ENCODE measurements at places on chromosomes 4 and X.

GRCh38 chrX:64202808-64203325 is 2.6 kb downstream of the AMER1 start:
- no peaks in the 10 kb centered on the region for H3K27me3 ChIP-seq
- no peak for DNase-seq
- H3K36me3 ChIP-seq = no peaks in the 10 kb centered on the region

DNA sequence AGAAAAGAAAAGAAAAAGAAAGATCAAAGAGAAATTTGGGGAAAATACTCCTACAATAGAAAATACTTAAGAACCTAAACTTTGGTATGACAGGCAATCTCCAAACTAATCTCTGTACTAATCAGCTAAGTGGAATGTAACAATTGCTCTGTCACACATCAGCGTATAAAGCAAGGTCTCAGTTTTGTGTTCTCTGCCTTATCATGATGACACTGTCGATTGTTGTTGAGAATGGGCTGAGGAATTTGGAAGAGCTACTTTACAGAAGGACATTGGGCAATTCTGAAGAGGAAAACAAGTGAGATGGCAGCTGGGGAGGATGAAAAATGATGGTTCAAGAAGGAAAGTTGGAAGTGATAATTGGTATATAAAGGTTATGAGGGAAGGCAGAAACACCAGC is 486.0 kb upstream of the HTR2C start:
- H3K4me1 ChIP-seq = no peaks in the 10 kb centered on the region
- H3K36me3 ChIP-seq = no peaks in the 10 kb centered on the region
- H3K4me3 ChIP-seq = no peak overlapping the region

GRCh38 chr4:183321079-183321478 is 1.0 kb upstream of the CLDN22 start:
- H3K4me3 ChIP-seq = no peak overlapping the region
- H3K4me1 ChIP-seq = no peaks in the 10 kb centered on the region
- no peak overlapping the region for H3K27ac ChIP-seq
- peaks cover 7% of the 10 kb centered on the region for H3K36me3 ChIP-seq
- DNase-seq = no peak

GRCh38 chr4:185283723-185284122 is 74.3 kb downstream of the SNX25 start:
- peaks cover 2% of the 10 kb centered on the region for H3K4me1 ChIP-seq
- no peak overlapping the region for H3K4me3 ChIP-seq
- no peaks in the 10 kb centered on the region for H3K27me3 ChIP-seq
- DNase-seq = no peak

DNA sequence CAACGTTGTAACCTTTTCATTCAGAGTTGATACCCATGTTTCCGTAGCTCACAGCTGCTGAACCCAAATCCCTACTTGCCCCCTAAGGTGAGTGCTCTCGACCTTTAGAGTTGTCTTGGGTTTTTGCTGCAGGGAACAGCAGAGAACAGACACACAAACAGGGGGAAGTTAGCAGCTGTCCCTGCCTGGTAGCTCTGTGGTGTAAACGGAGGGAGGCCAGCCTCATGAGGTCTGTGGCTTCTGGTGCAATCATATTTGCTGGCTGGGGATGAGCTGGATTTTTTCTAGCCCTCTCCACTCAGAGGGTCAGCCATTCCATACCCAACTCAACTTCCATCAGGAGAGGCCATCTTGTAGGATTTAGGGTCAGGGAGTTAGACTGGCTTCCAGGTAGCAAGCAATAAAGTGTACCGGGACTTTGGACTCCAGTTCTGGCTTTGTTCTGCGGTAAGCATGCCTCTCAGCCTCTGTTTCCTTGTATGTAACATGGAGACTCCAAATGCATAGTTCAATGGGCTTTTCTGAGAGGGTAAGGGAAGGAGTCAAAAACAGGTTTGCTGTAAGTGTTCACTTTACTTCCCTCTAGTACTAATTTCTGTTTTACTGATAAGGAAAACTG is 218.9 kb downstream of the MID1IP1 start:
- no peak for DNase-seq
- H3K36me3 ChIP-seq = no peaks in the 10 kb centered on the region
- H3K27me3 ChIP-seq = no peaks in the 10 kb centered on the region
- H3K4me1 ChIP-seq = peaks cover 2% of the 10 kb centered on the region

GRCh38 chr4:11497212-11497806 is 68.6 kb upstream of the HS3ST1 start:
- no peaks in the 10 kb centered on the region for H3K27me3 ChIP-seq
- H3K36me3 ChIP-seq = no peaks in the 10 kb centered on the region
- H3K4me1 ChIP-seq = no peaks in the 10 kb centered on the region
- no peak overlapping the region for H3K27ac ChIP-seq

DNA sequence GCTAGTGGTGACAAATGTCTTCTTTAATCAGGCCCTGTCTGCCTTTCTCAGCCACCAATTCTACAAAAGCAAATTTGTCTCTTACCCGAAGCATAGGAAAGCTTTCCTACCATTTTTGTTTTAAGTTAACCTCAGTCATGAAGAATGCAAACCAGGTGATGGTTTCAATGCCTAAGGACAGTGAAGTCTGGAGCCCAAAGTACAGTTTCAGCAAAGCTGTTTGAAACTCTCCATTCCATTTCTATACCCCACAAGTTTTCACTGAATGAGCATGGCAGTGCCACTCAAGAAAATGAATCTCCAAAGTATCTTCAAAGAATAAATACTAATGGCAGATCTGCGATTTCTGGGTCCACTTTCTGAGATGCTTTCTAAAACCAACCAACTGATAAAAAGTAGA is 23.9 kb downstream of the SRD5A3 start:
- H3K36me3 ChIP-seq = no peaks in the 10 kb centered on the region
- H3K4me3 ChIP-seq = no peak overlapping the region
- H3K27me3 ChIP-seq = no peaks in the 10 kb centered on the region
- H3K27ac ChIP-seq = no peak overlapping the region
- H3K4me1 ChIP-seq = no peaks in the 10 kb centered on the region

- H3K4me1 ChIP-seq = no peaks in the 10 kb centered on the region
- H3K27me3 ChIP-seq = no peaks in the 10 kb centered on the region
- no peak overlapping the region for H3K4me3 ChIP-seq
- DNase-seq = peak; percentile 63
- no peak overlapping the region for H3K27ac ChIP-seq
Observed at GRCh38 chrX:67780694-67781109, 236.9 kb downstream of the AR start.

DNA sequence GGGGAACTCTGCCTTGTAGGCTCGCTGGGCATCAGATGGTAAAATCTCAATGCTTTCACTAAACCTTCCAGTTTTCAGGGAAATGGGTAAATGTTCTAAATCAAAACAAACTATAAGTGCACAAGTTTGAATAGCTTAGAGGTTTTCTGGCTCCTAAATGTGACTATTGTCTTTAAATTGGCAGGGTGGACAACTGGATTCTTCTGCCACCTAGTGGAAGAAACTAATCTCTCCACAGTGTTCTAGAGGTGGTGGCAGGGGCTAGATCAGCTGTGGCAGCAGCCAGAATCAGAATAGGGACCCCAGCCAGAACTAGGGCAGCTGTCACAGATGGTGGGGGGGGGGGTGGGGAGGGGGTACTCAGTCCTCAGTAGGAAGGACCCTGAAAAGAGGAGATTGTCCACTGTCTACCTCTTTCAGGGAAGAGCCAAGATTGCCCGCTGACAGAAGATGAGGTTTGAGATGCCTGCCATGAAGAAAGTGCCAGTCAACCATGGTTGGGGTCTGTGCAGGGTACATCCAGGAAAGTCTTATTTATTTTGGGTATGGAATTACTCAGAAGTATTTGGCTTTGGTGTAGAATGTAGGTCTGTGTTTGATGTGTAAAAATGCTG is 201.4 kb downstream of the CCNG2 start:
- H3K4me1 ChIP-seq = no peaks in the 10 kb centered on the region
- no peak overlapping the region for H3K27ac ChIP-seq
- H3K4me3 ChIP-seq = no peak overlapping the region
- DNase-seq = peak; percentile 63
- no peaks in the 10 kb centered on the region for H3K27me3 ChIP-seq

- no peaks in the 10 kb centered on the region for H3K27me3 ChIP-seq
- peak; percentile 13 for DNase-seq
- H3K4me3 ChIP-seq = no peak overlapping the region
- peaks cover 28% of the 10 kb centered on the region for H3K4me1 ChIP-seq
Observed at GRCh38 chrX:55011294-55011693, 11.1 kb downstream of the APEX2 start.

- no peak overlapping the region for H3K27ac ChIP-seq
- H3K4me3 ChIP-seq = no peak overlapping the region
- H3K36me3 ChIP-seq = peaks cover 16% of the 10 kb centered on the region
- H3K27me3 ChIP-seq = peaks cover 42% of the 10 kb centered on the region
- no peak for DNase-seq
- peaks cover 26% of the 10 kb centered on the region for H3K4me1 ChIP-seq
Observed at GRCh38 chr4:4857809-4858508, 1.5 kb upstream of the MSX1 start.

DNA sequence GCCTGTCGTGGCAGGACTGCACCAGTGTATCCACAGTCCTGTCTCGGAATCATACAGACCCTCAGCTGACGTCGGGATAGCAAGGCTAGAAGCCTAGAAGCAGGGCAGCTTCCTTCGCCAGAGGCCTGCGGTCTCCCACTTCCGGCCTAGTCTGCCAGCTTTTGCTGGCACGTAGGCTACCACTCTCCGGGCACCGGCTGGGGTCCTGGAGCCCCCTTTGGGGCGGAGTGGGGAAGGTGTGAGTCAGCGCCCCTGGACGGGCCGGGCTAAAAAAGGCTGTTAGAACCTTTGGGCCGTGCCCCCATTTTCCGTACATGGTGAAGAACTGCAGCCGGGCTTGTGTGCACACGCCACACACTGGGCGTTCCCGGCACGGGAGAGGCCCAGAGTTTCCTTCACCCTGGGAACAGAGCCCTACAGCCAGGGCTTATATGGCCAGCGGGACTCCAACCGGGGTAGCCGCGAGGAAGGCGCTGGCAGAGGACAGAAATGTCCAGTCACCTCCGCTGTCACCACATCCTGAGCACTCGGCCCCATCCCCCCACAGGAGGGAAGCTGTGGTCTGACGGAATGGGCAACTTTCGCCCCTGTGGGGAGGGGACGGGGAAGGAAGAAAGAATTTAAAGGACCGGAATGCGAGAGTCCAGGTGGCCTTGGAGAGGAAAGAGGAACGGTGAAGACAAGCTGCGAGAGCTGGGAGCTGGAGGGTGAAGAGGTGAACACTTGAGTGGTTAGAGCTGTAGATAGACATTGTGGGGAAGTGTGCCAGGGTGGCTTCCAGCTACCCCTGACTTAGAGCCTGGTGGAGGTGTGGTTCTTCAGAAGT is 4.6 kb downstream of the MAGIX start:
- DNase-seq = no peak
- peaks cover 21% of the 10 kb centered on the region for H3K4me1 ChIP-seq
- peaks cover 2% of the 10 kb centered on the region for H3K36me3 ChIP-seq
- peaks cover 2% of the 10 kb centered on the region for H3K27me3 ChIP-seq

DNA sequence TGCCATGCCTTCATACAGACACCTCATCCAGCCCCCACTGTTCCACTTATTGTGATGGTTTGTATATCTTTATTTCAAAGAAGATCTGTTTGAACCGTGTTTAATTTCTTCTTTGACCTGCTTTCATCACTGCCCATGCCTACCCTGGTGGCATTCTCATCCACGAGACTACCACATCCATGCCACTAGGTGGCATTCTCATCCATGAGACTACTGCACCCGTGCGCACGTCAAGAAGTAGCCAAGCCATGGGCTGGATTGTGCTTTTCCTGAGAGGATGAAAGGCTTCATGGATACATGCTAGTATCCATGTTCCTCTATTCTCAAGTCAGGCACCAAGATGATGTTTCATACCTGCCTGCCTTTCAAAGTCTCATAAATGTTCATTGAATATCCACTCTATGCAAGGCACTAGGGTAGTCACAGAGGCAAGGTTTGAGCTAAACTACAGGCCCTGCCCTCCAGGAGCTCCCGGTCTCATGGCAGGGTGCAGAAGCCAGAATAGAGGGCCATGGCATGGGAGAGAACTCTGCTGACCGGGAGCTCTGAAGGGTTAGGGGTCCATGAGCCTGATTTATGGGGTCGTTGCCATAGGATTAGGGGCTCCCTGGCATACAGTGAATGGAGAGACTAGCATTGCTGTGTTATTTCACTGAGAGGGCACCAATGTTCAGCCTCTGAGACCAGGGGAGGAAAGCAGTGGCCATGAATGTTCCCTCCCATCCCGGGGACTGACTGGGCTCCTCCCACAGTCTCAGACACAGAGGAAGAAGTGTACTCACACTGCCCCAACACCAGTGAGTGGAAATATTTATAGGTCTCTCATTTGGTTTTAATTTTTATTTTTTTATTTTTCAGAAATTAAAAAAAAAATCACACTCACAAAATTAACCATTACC is 24.8 kb upstream of the EOLA2 start:
- H3K27me3 ChIP-seq = no peaks in the 10 kb centered on the region
- H3K36me3 ChIP-seq = no peaks in the 10 kb centered on the region
- no peak overlapping the region for H3K4me3 ChIP-seq

DNA sequence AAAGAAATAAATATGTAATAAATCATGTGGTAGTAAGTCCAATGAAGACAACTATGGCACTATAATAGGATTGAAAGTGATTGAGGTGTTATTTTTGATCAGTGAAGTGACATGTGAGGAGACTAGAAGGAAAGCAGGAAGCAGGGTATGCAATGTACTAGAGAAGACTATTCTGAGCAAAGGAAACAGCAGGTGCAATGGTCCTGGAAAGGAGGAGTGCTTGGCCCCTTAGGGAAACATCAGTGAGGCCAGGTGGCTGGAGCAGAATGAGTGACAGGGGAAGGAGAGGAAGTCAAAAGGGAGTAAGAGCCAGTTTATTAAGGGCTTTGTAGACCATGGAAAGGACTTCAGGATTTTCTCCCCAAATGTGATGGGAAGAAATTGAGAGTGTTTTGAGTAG is 207.6 kb upstream of the HCCS start:
- H3K36me3 ChIP-seq = no peaks in the 10 kb centered on the region
- H3K4me1 ChIP-seq = no peaks in the 10 kb centered on the region
- H3K4me3 ChIP-seq = no peak overlapping the region

DNA sequence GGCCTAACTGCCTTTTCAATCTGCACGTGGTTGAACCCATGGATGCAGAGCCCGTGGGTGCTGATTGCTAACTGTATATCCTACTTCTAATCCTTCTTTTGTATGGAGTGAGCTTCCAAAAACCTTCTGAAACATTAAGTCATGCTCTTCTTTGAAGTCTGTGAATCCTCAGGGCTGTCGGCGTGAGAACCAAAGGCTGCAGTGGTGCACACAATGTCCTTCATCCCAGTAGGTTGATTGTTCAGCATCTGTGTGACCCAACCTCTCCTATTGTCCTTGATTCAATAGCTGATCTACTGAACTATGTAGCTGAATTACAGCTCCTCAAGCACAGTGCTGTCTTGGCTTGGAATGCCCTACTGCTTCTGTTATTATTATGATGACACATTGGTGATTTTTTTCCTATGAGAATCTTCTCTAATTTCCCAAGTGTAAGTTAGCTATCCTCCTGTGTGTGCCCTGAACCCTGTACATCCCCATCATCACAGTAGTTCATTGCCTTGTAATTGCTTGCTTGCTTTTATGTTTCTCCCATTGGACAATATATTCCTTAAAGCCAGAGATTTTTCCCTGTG is 294.6 kb downstream of the TRIML1 start:
- H3K36me3 ChIP-seq = no peaks in the 10 kb centered on the region
- no peaks in the 10 kb centered on the region for H3K27me3 ChIP-seq
- no peaks in the 10 kb centered on the region for H3K4me1 ChIP-seq
- DNase-seq = no peak
